ENCODE measurements at places on chromosomes 2 and 18. TPM values are rescaled to one million over a fixed set of nuclear protein-coding genes. Genes with fewer than 3 reads are reported as not detected.

DNA sequence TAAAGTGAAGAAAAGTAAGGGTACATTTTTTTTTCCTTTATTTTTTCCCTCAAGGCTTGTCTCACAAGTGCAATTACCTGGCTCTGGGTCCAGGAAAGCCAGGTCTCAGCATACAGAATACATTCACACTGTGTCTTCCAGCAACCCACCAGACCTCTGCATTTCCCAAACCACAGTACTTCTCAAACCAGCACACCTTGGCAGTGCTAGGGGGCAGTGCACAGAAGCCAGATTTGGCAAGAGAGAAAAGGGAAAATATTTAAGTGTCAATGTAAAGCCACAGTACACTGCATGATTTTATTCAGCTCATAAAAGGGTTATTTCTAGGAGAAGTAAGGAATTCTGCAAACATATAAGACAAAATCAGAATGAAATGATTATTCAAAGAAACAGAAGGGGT, 172.8 kb downstream of the NRXN1 start:
- no peak for DNase-seq

GRCh38 chr2:197704434-197705120, 592 bp upstream of the MARS2 start:
- DNase-seq = no peak

- DNase-seq = no peak
These were observed 85.6 kb downstream of the ZNF804A start for GRCh38 chr2:184683911-184684310.

DNA sequence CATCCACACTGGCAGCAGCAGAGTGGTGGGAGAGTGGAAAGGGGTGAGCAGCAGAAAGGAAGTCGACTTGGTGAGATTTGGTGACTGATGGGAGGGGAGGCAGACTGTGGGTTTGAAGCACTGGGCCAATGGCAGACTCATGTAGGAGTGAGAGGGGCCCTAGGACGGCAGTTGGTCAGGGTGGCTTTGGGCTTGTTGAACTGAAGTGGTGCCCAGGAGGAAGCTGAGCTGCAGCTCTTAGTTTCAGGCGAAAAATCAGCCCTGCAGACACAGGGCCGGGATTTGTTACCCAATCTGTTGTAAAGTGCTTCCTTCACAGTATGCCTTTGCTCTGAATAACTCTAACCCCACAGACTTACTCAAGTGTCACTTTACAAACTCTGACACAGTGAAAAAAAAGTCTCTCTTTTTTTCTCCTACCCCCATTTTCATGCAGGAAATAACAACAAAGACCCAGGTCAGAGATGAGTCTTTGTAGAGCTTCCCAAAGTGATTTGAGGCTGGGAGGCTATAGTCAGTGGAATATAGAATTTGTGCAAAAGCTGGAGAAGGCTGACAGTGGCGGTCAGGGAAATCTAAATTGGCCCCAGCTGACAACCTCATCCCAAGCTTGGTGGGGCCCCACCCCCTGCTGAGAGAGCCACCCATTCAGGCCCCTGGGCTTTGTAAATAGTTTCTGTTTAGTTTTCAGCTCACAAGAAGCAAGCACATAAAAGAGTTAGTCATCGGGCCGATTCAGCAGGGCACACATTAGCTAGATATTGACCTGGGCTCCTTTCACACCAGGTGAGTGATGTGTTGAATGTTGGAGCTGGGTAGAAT, 226.9 kb downstream of the VAPA start:
- peak; percentile 60 for DNase-seq

GRCh38 chr2:157805519-157805918, 70.6 kb downstream of the ACVR1 start:
- no peak for DNase-seq

The SPC25 gene
- 1.3 TPM for total RNA-seq

The TOGARAM2 gene
- total RNA-seq = 10.3 TPM

Measured in upper lobe of left lung (tissue), 6 donors.